ENCODE measurements at places on chromosomes 16 and 17.

GRCh38 chr17:4807605-4808377, 839 bp downstream of the PLD2 start:
- DNase-seq = no peak

DNA sequence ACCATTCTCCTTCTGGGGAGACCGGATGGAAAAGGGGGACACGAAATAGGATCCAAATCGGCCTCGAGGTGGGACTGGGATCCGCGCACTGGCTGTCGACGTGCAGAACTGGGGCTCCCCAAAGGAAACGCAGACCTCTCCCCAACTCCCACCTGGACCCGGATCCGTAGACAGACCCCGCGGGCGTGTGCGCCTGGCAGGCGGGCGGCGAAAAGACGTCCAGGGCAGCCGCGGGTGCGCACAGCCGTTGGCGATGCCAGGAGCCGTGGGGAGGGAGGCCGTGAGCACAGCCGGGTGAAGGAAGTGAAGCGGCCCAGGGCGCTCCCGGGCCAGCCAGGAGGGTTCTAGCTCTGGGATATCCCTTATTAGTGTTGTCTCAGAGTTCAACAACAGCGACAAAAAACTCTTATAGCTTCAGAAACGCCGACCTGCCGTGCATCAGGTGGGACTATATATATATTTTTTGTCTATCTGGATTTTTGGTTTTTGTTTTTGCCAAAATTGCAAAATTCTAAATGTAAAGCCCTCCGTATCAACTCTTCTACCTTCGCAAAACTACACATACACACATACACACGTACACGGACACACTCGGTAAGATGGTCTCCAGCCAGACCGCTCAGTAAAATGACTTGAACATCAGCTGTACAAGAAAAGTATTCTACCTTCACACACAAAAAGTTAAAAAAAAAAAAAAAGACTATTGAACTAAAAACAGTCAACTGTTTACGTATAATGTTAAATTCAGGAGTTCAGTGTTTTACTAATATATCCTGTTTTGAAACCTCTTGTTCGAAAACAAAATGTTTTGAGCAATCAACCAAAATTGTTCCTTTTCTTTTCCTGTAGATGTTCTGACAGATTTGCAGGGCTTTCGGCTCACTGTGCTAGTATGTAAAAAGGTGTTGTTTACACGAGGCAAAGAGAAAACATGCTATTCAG, 5.2 kb upstream of the AATF start:
- DNase-seq = no peak

DNA sequence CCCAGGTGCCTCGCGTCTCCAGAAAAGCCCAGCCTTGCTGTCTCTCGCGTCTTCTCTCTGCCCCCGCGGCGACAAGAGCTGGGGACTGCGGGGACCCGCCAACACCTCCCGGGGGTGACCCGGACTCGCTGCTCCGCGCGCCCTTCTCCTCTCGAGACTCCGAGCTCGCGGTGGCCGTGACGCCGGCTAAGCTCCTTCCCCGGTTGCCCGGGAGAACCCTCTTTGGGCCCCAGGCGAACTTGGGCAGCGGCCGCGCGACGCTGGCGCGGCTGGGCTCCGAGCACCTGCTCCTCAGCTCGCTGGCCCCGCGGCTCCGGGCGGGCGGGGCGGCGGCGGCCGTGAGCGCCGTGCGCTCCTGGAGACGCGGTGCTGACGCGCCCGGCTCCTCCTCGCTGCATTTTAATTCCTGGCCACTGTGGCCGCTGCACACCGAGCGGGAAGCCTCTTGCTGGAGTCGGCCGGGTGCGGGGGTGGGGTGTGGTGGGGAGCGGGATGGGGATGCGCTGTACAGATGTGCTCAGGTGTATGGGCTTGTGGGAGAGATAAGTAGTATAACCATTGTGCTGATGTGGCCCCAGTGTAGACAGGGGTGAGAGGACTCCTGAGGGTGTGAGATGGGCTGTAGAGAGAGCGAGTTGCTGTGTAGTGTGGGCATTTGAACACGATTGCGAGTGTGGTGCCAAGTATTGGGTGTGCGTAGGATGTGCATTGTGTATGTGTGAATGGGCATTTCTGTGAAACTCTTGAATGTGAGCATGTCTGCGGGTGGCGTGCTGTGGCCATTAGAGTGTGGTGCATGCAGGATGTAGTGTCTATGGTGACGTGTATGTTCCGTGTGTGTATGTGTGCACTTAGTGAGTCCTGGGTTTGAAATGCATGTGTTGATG, at the start of gene ASIC2:
TSS of gene ASIC2 (minus strand) at position 315 of the 887 bp plus-strand sequence.
- DNase-seq = no peak

GRCh38 chr17:7910281-7910680, 5.8 kb downstream of the RNF227 start:
- DNase-seq = no peak

- DNase-seq = no peak
Measured at GRCh38 chr17:53472586-53472985, 350.1 kb upstream of the KIF2B start.

- peak; percentile 8 for DNase-seq
Measured at GRCh38 chr16:31880322-31880979, 6.8 kb downstream of the ZNF267 start.

DNA sequence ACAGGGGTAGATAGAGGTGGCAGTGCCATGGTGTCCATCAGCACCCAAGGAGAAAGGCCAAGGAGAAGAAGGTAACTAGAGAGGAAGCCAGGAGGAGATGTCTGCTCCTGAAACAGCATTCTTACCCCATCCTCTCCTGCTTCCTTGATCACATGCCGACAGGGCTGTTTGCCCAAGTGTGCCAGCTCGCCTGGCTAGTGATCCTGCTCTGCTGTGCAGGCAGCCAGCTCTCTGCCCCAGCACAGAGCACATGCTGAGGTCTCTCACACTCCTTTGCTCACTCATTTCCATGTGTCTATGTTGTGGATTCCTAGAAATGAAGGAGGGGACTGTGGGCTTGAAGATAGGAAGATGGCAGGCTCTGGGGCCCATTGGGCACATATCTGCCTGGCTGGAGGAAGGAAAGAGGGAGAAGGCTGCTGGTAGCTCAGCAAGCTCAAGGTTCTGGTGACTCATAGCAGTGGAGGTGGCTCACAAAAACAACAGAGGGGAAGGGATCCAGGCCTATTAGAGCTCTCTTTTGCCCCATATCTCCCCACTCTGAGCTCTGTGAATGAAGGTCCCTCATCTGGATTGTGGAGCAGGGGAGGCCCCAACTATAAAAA, 54.3 kb downstream of the NEUROD2 start:
- DNase-seq = no peak

GRCh38 chr17:17765359-17766076, 71.3 kb downstream of the SREBF1 start:
- DNase-seq = peak; percentile 67

- DNase-seq = no peak
Measured at GRCh38 chr17:81523402-81524038, 4.7 kb upstream of the FSCN2 start.

- no peak for DNase-seq
Measured at GRCh38 chr17:27433521-27433920, 22.7 kb upstream of the KSR1 start.
